ENCODE measurements at places on chromosomes 6 and 20. TPM values are rescaled to one million over a fixed set of nuclear protein-coding genes. Genes with fewer than 3 reads are reported as not detected.

DNA sequence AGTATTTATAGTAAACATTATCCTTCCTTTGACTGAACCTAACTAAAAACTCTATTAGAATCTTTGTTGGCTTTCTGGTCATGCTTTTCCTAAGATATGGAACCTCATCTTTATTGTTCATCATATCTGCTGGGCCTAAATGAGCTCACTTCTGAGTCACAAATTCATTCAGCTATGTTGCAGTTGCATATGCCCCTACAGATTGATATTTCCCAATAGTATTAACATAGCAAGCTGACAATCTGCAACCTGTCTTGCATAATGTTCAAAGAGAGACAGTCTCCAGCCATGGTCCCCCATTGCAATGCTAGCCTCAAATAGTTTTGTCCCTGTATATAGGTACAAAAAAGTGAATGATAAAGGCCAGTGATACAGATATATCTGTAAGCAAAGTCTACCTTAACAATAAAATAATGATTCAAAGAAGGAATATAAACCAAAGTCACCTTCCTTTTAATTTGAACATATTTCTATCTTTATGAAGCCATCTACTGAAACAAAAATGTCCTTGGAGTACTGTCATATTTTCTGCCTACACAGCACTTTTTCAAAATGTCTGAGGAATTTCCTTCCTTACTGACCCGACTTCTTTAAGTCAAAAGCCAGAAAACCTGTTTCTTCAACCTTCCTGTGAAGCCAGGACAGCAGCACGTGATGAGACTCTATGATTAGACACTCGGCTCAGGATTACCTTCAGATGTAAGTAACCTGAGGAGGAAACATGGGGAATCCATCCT lies 140.7 kb downstream of the UBE3D start:
- H3K36me3 ChIP-seq, result no peaks in the 10 kb centered on the region
- no peaks in the 10 kb centered on the region for H3K4me1 ChIP-seq
- H3K27ac ChIP-seq, result no peak overlapping the region
- H3K27me3 ChIP-seq, result no peaks in the 10 kb centered on the region
- no peak for DNase-seq
- H3K4me3 ChIP-seq, result no peak overlapping the region

DNA sequence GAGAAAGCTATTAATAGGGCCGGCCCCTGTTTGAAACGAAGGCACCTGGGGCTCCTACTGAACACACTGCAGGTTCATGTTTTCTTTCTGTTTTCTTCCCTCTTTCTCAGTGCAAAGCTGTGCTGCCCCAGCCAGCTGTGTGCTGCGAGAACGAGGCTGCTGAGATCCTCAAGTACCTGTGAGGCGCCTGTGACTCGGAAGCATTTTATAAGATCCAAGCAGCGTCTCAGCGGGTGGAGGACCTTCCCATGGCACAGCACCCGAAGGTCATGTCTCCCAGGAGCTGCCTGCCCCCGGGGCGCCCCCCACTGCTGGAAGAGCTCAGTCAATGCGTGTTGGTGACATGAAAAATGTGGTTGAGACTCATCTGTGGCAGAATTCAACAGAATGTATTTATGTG lies 66.3 kb downstream of the SMOC2 start:
- no peaks in the 10 kb centered on the region for H3K36me3 ChIP-seq
- DNase-seq, result no peak
- no peaks in the 10 kb centered on the region for H3K27me3 ChIP-seq

DNA sequence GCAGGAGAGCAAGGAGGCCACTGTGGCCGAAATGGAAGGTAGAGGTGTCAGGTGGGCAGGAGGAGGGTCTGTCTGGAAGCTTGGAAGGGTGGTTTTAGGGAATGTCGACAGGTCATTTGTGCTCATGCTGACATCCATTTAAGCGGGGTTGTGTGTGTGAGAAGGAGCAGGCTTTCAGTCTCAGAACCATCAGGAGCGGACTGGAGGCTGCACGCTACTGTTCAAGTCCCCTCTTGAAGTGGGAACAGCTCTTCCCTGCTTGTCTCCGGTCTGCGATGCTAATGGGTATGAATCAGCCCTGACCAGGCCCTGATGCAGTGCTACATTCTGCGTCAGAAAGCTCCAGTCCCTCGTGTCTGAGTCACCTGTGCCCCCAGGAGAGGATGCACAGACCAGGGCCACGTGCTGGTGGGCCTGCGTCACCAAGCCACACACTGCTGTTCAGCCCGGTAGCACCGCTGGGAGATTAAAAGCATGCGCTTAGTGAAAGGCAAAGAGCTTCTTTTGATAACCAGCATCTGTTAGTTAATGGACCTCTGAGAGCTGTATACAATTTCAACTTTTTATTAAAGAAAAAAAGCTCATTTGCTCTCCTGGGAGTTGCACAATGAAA lies 58.0 kb downstream of the APCDD1L start:
- no peaks in the 10 kb centered on the region for H3K27me3 ChIP-seq
- no peaks in the 10 kb centered on the region for H3K36me3 ChIP-seq
- no peak overlapping the region for H3K27ac ChIP-seq
- DNase-seq, result no peak
- no peak overlapping the region for H3K4me3 ChIP-seq

The MUCL3 gene
- polyA plus RNA-seq, result not detected

The MAN1A1 gene
- polyA plus RNA-seq, result 6.0 TPM

The MCM3 gene
- polyA plus RNA-seq, result 36.5 TPM
